MG63 (cell line): ENCODE measurements at places on chromosomes 7 and 10. TPM values are rescaled to one million over a fixed set of nuclear protein-coding genes. Genes with fewer than 3 reads are reported as not detected.

Gene PARD3
- 50.0 and 52.6 TPM in 2 replicates for total RNA-seq

Gene ANKRD61
- not detected in 2 replicates for total RNA-seq

Gene PRF1
- total RNA-seq: not detected in 2 replicates

Gene CARD11
- total RNA-seq: not detected in 2 replicates

DNA sequence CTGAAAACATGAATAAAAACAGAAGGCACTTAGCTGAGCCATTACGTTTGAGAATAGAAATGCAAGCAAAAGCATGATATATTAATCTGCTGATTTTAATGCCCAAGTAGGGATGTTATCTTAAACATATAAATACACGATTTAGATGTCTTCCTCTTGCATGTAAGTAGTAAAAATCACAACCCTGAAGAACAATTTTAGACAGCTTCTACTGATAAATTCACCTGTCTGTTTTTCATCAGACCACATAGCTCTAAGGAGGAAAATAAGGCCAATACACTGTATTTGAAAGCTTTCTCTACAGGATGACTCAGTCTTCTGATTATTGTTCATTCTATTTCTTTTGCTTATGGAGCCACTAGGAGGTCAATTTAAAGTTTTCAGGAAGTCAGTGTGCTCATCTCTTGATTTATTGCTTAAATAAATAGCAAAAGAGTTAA, 210.9 kb upstream of the CHRM2 start:
- DNase-seq: no peak

GRCh38 chr7:90690159-90690858, 94.2 kb downstream of the CDK14 start:
- no peak for DNase-seq

- DNase-seq: no peak
Measured at GRCh38 chr7:7352845-7353244, 170.5 kb downstream of the C1GALT1 start.

DNA sequence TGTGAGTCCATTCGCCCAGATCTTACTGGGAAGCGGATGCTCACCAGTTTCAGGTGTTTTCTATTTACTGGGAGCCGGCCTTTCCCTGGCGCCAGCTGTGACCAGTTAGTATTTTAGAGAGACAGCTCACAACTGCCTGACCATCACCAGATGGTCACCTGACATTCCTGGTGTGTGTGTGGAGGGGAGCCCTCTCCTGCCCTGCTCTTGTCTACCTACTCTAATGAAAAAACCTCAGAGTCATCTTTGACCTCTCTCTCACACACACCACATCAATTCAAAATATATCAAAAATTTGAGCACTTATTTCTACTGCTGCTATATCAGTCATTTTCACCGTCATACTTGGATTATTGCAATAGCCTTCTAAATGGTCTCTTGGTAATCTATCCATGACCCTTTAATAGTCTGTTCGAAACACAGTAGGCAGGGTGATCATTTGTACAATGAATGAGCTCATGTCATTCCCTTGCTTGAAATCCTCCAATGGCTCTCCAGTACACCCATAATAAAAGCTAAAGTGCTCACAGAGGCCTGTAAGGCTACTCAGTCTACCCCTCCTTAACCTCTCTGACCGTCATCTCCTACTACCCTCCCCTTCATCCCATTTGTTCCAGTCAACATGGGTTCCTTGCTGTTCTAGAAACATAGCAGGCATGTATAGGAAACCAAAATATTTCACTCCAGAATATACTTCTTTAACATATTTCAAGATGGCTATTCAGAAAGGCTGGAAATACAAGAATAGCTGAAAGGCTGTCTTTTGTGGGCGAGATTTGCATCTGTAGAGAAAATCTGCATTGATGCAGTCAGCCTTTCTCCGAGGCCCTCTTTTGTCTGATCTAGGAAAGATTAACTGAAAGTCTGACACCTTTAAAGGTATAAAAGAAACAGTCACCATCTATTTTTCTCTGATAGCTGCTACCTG, 17.5 kb upstream of the NT5C3A start:
- DNase-seq: no peak

DNA sequence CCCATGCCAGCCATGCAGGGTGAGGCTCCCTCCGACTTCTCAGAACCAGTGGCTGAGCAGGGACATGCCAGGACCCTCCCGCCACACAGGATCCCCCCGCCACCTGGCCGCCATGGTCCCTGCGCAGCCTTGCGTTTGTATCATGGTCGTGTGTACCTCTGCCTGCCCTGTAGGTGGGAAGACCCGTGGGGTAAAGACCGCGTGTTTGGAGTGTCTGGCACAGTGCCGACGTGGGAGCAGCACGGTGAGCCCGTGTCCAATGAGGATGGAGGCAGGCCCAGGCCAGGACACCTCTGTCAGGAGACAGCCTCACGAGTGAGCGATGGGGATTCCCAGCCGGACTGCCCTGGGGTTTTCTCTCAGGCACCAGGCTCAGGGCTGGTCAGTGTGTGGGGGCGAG, 31.9 kb downstream of the NKX6-2 start:
- DNase-seq: no peak

- no peak for DNase-seq
Measured at GRCh38 chr7:2799253-2799652, 44.9 kb downstream of the GNA12 start.

- DNase-seq: no peak
Measured at GRCh38 chr10:46235705-46236545, 50.9 kb upstream of the ANTXRL start.

GRCh38 chr7:149093228-149093627, 2.7 kb upstream of the ZNF786 start:
- DNase-seq: no peak

- no peak for DNase-seq
Measured at GRCh38 chr7:91800389-91800788, 80.1 kb downstream of the MTERF1 start.
